Activated CD4-positive, CD25-positive, alpha-beta regulatory T cell (primary cell): ENCODE measurements at places on chromosomes 11 and 22.

DNA sequence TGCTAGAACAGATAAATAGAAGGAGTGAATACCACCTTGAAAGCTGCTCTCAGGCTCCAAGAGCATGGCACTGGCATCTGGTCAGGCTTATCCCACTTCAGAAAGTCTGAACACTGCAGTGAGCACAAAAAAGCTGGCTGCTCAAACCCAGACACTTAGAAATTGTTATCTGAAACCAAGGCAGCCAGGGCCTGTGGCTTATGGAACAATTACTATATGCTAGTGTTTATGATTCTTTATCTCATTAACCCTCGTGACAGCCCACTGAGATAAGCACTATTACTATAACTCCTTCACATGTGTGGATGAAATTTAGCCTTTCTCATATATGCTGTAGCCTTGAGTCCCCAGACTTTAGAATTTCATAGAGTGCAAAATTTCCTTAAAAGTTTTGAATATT, 400.2 kb downstream of the RAB38 start:
- DNase-seq, result no peak

- no peak for DNase-seq
Observed at GRCh38 chr11:85749287-85749834, 61.6 kb downstream of the SYTL2 start.

DNA sequence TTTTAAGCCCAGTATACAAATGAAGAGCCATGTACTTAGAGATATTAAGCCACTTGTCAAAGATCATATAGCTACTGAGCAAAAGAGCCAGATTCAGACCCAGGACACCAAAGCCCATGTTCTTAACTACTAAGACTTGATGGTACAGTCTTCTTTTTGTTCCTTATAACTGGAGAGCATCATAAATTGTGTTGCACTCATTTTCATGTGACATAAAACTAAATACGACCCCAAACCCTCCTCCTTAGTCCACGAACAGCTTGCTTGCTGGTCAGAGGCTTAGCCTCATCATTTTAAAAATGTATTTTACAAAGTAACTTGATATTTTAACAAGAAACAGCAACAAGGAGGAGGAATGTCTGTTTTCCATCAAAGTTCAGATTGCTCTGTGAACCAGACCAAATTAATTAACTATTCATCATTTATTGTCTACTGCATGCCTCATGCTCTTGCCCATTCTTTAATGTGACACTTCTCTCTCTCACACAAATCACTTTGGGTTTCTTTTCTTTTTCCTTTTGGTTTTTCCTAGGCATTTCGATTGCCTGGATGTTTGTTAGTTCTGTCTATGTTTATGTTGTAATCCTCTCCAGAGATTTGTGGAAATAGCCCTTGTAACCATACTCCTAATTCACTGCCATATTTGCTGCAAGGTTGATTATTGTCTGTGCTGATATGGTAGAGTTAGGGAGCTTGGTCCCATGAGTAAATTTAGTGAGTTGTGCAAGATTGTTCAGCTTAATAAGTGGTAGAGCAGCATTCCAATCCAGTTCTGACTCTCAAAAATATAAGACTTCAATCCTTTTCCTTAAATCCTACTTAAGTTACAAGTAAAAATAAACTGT, 8.4 kb upstream of the ARHGAP20 start:
- no peak for DNase-seq

GRCh38 chr11:57647372-57647771, 2.3 kb downstream of the YPEL4 start:
- DNase-seq, result no peak

- no peak for DNase-seq
Observed at GRCh38 chr22:46783721-46784120, 21.3 kb downstream of the TBC1D22A start.

GRCh38 chr22:39738746-39739145, 154.8 kb downstream of the ENTHD1 start:
- no peak for DNase-seq

DNA sequence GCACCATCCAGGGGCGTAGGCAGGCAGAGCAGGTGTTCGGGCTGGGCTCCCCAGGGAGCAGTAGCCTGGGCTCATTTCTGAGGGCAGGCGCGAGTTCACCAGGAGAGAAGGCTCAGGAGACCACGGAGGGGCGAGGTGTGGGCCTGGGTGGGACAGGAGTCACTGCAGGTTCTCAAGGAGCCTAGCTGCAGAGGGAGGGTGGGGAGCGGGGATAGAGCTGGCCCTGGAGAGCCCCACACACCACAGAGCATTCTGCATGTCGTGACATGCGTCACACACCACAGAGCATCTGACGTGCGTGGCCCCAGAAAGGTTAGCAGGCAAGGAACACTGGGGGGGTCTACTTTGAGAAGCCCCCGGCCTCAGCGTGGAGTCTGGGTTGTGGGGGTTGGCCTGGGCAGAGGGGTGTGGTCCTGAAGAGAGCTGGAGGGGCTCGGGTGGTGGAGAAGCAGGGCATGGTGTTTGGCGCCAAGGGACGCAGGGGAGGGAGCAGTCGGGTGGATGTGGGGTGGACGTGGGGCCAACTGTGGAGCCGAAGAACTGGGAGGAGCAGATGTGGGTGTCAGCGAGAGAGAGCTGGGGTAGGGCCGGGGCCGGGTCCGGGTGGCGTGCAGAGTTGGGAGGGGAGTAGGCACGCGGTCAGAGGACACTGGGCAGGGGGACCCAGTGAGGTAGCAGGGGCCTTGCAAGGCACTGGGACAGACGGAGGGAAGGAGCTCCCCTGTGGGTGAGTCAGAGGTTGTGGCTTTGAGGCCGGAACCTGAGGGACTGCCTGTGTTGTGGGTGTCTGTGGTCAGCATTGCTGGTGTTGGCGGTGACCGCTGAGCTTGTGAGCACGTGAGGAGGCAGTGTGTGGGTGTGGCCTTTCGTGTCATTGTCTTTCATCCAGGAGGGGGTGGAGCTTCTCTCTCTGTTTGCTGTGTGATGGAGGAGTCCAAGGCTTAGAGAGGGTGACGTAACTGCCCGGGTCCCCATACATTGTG, 25.5 kb downstream of the CTTN start:
- no peak for DNase-seq

DNA sequence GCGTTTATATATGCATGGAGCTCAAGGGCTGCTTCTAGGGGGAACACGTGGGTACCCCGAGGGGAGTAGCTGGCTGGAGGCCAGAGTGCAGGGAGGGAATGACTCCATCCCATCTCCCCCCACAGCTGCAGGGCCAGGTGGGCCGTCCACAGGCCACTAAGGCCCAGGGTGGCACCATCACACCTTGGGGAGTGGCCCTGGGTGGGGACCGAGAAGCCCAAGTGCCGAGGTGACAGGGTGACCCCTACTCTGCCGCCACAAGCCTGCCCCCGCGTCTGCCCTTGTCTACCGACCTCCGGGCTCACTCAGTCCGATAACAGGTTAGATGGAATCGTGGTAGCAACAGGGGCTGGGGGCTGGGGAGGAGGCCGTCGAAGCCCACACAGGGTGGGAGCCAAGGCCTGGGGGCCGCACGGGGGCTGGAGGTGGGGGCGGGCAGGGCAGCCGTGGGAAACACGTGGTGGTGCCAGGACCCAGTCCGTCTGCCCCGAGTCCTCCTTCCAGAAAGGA, 125.7 kb downstream of the KCNQ1OT1 start:
- no peak for DNase-seq

- no peak for DNase-seq
Observed at GRCh38 chr22:38873469-38874411, 1.7 kb upstream of the CBX6 start.

DNA sequence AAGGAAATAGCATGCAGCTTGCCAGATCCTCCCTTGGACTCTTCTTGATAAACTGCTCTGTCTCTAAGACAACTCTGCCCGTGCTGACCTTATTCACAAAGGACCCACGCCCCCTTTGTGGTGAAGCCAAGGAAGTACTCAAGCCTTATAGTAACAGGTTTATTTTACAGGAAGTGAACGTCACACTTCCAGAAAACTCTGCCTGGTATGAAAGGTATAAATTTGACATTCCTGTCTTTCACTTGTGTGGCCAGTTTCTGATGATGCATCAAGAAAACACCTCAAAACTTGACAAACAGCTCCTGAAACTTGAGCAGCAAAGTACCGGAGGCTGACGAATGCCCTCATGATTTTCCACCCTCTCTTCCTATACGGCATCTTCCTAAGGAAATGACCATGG, 12.5 kb upstream of the PELI3 start:
- DNase-seq, result no peak
